ENCODE measurements at places on chromosomes 5 and 9. TPM values are rescaled to one million over a fixed set of nuclear protein-coding genes. Genes with fewer than 3 reads are reported as not detected.

Gene SLC36A2
- not detected for total RNA-seq

Gene IQGAP2
- total RNA-seq, result 93.0 TPM

DNA sequence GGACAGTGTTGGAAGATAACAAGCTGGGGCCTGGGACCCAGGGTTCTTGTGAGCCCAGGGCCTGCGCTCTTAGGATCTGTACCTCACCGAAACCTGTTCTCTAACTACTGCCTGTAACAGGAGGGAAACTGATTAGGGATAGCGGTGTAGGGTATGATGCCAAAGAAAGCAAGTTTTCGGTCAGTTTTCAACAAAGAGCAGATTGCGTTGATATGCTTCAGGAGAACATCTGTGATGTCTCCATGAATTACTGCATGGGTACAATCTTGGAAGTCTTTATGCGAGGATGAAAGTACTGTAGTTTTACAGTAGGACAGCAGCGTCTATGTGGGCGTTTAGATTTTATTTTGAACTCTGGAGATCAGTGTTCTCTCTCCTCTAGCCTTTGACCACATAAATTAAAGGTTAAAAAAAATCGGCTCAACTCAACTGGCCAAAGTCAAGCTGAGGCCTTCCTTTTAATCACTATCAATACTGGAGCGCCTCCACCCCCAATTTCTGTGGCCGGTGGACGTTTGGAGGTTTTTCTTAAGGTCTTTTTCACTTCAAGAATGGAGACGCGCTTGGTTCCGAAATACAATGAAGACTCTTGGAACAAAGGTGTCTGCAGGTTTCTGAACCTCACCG, 3.0 kb downstream of the NFIL3 start:
- DNase-seq, result no peak

DNA sequence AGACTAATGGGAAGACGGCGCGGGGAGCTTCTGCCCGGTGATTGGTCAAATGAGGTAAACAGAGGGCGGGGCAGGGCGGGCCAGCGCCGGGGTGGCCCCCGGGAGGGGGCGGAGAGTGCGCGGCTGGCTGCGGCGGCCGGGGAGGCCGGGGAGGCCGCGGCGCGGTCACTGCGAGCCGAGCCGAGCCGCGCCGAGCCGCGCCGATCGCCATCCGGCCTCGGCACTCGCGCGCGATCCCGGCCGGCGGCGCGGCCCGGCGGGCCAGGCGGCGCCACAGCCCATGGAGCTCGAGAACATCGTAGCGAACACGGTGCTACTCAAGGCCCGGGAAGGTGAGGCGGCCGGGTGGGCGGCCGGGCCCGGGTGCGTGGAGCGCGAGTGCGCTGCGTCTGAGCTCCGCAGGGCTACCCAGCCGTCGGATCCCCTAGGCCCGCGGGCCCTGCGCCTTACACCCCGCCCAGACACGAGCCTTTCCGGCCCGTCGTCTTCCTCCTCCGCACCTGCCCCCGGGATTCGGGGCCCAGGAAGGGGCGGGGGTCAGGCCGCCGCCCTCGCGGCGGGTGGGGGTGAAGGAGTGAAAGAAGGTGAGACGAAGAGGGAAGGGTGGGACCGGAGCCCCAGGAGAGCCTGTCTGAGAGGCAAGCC, at the start of gene GRK6:
Gene GRK6 (plus strand): TSS at position 111 of the 645 bp plus-strand sequence. CDS start 170 bp downstream, at position 281.
- DNase-seq, result peak; percentile 82

DNA sequence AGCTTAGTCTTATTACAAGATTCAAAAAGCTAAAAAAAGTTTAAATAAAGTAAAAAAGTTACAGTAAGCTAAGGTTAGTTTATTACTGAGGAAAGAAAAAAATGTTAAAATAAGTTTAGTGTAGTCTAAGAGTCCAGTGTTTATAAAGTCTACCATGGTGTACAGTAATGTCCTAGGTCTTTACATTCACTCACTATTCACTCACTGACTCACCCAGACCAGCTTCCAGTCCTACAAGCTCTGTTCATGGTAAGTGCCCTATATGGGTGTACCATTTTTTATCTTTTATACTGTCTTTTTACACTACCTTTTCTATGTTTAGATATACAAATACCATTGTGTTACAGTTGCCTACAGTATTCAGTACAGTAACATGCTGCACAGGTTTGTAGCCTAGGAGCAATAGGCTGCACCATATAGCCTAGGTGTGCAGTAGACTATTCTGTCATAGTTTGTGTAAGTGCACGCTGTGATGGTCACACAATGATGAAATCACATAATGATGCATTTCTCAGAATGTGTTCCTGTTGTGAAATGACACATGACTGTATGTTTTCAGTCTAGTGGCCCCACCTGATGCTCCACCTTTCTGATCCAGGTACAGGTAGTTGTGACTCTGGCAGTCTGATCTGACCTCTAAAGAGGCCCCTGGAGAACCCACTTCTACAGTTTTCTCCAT, 45.7 kb downstream of the SNX18 start:
- DNase-seq, result no peak

DNA sequence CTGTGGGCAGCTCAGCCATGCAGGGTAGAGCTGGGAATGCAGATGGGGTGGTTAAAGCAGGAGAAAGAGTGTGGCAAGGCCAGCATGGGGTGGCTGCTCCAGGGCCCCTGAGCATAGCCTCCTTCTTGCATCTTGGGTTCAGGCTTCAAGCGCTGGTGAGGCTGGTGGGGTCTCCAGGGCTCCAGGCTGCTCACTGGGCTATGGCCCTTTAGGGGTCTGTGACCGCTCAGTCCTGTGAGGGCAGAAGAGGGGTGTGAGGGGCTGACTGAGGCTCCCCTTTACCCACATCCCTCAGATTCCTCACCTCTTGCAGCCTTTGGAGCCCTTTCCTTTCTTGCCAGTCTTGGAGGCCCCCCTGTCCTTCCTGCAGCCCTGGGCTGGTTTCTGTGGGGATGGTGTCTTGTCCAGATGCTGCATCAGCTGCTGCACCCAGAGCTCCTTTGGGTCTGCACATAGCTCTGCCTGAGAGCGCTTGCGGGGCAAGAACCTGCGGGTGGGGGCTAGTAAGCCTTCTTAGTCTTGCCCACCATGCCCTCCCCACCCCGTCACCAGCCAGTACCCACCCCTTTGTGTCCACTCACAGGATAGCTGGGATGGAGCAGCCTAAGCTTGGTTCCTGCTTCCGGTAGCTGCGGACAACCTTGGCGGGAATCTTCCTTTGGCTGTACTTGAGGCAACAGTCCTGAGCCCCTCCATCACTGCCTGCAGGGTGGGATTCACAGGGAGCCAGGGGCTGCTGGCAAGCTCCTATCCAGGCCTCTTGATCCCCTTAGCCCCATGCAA, 549 bp downstream of the CCL21 start:
- no peak for DNase-seq

GRCh38 chr5:165272436-165272835, 1767.0 kb downstream of the MAT2B start:
- DNase-seq, result no peak

All from activated CD4-positive, alpha-beta memory T cell treated with anti-CD3 and anti-CD28 coated beads for 36 hours (primary cell).